Testis (tissue), 5 donors: ENCODE measurements at places on chromosomes 11 and 22.

- no peak for DNase-seq
These were observed 7.4 kb upstream of the CREBZF start for GRCh38 chr11:85672105-85672902.

DNA sequence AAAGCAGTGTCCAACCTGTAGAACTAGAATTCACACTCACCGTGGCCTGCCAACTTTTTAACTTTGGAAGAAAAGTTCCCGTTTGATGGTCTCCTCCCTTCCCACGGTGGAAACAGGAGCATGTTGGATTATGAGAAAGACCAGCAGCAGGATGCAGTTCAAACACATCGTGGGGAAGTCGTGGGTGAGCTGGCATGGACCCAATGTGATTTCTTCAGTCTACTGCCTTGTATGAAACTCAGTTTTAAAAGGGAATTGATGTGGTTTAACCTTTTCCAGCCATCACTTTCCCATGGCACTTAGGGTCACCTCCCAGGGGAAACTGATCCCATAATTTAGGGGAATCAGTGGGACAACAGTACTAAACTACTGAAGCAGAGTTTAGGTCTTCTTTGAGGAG is 318.3 kb downstream of the CADM1 start:
- DNase-seq = no peak

- DNase-seq = no peak
These were observed 2.5 kb upstream of the CD81 start for GRCh38 chr11:2374456-2375201.

DNA sequence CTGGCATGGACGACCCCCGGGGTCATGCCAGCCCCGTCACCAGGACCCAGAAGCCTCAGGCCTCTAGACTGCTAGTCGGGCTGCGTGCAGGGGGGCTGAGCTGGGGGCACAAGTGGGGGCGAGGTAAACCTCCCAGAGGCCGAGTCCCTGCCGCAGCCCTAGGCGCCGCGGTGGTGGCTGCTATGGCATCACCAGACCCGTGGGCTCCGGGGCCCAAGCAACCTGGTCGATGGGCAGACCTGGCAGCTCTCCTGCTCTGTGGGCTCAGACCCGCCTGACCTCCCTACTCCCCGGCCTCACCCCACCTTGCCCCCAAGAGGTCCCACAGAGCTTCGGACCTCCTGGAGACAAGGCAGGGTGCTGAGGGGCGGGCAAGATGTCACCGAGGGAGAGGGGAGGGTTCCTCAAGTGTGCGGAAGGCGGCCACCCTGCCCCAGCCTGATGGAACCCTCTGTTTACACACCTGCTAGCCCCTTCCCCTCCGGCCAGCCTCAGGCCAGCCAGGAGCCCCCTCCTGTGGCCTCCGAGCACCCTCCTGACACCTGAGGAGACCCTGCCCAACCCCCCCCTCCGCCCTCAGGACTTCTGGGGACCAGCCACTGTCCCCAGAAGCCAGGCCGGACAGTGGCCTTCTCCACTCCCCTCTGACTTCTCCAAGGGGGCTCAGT is 9.4 kb downstream of the IGF2 start:
- DNase-seq = no peak

- peak; percentile 30 for DNase-seq
These were observed 68.6 kb downstream of the CDKN1C start for GRCh38 chr11:2816941-2817421.

- DNase-seq = no peak
These were observed 82.1 kb downstream of the CECR2 start for GRCh38 chr22:17451316-17451715.

- DNase-seq = peak; percentile 89
These were observed at the start of gene XNDC1N for GRCh38 chr11:71927820-71928736. XNDC1N (minus strand) TSS chr11:71928594; CDS start chr11:71923353, 5,241 bp downstream.
